ENCODE measurements at places on chromosomes 13 and 19.
A peak's percentile ranks its signal among the peaks of the same experiment; 100 is the strongest.

GRCh38 chr13:44575741-44576350 is at the start of gene TSC22D1:
Gene TSC22D1, minus strand, starts transcription at chr13:44576330. Its CDS starts 256 bp downstream, at chr13:44576074.
- DNase-seq = peak; percentile 46

GRCh38 chr13:102328909-102329308 is 72.9 kb downstream of the FGF14 start:
- no peak for DNase-seq

DNA sequence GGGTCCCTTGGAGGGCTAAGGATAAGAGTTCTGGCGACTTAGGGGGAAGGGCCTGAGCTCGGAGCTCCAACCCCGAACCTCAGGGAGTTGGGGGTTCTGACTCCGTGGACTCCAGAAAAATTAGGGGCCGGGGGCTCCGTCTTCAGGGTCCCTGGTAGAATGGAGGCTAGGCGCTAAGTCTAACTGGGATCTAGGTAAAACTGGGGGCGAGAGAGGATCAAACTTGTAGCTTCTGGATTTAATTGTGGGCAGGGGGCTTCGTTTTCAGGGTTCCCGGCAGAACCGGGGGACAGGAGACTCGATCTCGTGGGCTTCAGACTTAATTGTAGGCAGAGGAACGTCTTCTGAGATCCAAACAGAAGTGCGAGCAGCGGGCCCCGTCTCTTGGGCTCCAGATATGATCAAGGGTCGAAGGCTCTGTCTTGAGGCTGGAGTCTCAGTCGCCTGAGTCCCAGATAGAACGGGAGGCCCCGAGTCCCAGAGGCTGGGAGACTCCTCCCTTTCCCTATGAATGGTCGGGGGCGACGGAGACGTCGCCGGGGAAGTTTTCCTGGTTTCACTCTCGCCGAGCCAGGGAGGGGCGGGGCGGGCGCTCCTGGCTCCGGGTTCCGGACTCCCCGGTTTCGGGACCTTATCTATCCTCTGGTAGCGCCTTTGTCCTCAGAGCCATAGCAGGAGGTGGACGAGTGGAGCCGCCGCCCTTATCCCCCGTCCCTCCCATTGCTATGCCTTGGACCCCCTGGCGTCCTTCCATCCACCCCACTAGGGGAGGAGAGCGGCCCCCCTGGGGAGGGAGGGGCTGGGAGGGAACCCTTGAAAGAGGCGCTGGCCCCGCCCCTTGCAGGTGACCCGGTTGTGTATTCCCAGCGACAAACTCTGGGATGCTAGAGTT is 1.3 kb downstream of the NECTIN2 start:
- peak; percentile 49 for DNase-seq

DNA sequence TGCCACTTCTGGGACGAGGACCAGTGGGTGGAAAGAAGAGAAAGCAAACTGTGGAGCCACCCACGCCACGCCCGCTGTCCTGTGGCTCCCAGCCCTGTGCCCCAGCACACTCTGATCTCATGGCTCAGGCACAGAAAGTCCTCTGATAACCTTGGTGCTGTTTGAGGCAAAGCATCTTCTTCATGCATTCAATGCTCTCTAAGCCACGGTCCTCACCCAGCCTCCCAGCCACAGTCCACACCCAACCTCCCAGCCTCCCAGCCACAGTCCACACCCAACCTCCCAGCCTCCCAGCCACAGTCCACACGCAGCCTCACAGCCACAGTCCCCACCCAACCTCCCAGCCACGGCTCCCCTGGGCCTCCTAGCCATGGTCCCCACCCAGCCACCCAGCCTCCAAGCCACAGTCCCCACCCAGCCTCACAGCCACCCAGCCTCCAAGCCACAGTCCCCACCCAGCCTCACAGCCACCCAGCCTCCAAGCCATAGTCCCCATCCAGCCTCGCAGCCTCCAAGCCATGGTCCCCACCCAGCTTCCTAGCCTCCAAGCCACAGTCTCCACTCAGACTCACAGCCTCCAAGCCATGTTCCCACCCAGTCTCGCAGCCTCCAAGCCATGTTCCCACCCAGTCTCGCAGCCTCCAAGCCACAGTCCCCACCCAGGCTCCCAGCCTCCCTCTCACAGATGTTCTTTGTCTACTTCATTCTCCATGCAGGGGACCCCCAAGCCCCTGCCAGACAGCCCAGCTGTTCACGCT is 74.9 kb downstream of the SOX1 start:
- no peak for DNase-seq

- no peak for DNase-seq
These were observed 1193.1 kb downstream of the EFNB2 start for GRCh38 chr13:105342281-105342820.

- no peak for DNase-seq
These were observed 27.3 kb upstream of the IRS2 start for GRCh38 chr13:109813663-109814062.

- no peak for DNase-seq
These were observed 1.5 kb upstream of the TRAPPC5 start for GRCh38 chr19:7678971-7679751.

Measured in fibroblast of gingiva (primary cell).